ENCODE measurements at places on chromosomes 2 and 18.

DNA sequence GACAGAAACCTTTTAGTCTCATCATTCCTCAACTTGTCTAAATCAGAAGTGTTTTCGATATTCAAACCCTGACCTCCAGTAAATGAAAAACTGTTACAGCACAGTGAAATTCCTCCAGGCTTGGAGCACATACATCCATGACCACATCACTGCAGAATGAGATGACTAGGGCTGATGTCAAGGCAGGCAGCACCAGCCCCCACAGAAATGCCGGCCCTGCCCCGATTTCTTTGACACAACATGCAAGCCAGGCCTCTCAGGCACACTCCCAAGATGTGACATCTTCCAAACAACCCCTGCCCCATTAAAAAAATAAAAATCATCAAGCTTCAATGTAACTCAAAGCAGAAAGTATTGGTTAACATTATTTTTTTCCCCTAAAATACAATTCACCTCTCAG is 103.3 kb downstream of the CTAGE1 start:
- DNase-seq, result no peak

- no peak for DNase-seq
These were observed 969.1 kb upstream of the CDH2 start for GRCh38 chr18:29146068-29146467.

GRCh38 chr18:10111191-10111590 is 197.4 kb downstream of the VAPA start:
- DNase-seq, result no peak

- no peak for DNase-seq
These were observed 6.4 kb downstream of the ARL4C start for GRCh38 chr2:234490271-234491091.

- DNase-seq, result no peak
These were observed 469.4 kb upstream of the SPRED2 start for GRCh38 chr2:65901756-65902155.
